ENCODE measurements at places on chromosomes 5 and 9.

- no peak for DNase-seq
These were observed 11.3 kb downstream of the KLF9 start for GRCh38 chr9:70403166-70403565.

GRCh38 chr5:65263321-65263720, 218.4 kb downstream of the ADAMTS6 start:
- no peak for DNase-seq

GRCh38 chr9:94675008-94675881, 35.9 kb upstream of the FBP1 start:
- DNase-seq, result no peak

GRCh38 chr5:125112196-125112595, 365.8 kb upstream of the ZNF608 start:
- DNase-seq, result no peak

- no peak for DNase-seq
These were observed 7.7 kb downstream of the HNRNPK start for GRCh38 chr9:83972286-83972685.

GRCh38 chr5:41010572-41010971, 60.6 kb downstream of the MROH2B start:
- DNase-seq, result no peak

DNA sequence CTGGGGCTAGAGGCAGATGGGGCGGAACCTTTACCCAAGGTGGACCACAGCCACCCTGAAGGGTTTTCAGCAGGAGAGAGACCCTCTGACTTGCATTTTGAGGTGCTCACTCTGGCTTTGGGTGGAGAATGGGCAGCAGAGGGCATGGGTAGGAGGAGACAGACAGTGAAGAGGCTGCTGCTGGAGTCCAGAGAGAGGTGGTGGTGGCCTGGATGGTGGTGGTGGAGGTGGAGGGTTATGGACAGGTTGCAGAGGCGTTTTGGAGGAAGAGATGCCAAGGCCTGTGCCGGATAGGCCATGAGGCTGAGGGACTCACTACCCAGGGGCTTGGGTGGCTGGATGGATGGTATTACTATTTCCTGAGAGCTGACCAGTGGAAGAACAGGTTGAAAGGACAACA, 46.1 kb upstream of the CDKN2AIPNL start:
- DNase-seq, result no peak

DNA sequence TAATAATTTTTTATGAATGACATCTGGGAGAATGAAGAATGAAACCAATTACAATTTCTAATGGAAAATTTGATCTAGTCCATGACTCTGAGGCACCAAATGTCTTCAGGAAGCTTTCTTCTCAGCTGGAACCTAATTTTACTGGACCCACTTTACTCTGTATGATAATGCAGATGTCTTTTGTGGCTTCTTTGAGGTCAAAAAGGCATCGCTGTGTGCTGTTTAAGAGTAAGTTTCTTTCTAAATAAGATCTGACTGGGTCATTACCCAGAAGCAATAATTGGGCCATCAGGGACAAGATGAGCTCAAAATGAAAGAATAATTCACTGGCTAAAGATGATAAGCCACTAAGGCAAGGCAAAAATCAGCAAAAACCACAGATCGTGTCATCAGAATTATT, 633.4 kb downstream of the PSAT1 start:
- DNase-seq, result no peak

GRCh38 chr9:35161713-35162604, at the start of gene UNC13B:
Gene UNC13B (plus strand): TSS chr9:35162009. CDS start chr9:35162284, 275 bp downstream.
- peak; percentile 97 for DNase-seq

DNA sequence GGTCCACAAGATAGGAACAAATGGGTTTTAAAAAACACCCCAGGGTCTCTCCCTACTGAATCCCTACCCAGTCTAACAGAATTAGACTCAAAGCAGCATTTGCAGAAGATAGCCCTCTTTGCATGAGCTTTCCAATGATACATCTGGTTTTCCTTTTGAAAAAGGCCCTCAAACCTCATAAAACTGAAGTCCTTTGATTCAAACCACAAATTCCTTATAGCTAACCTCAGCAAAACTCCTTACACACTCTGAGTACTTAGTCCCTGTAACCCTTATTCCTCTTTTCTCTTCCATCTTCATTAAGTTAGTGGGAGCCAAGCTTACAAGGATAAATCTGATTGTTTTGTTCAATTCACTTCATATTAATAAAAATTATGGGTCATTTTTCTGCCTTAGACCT, 90.5 kb upstream of the TNC start:
- no peak for DNase-seq

DNA sequence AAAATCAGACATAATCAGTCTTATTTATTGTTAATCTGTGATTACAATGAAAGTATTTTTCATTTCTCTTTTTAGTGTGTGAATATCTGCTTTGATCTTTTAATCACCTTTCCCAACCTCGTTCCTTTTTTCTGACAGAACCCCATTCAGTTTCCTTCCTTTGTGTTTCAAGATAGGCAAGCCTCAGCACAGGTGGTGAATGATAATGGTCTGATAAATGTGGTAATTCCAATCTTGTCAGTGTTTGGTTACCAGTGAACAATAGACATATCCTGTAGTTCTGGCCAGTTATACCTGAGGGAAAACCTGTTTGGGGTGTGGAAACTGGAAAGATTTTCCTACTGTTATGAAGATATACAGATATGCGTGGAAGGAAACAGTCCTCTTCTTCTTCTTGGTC, 13.5 kb downstream of the STX17 start:
- no peak for DNase-seq

DNA sequence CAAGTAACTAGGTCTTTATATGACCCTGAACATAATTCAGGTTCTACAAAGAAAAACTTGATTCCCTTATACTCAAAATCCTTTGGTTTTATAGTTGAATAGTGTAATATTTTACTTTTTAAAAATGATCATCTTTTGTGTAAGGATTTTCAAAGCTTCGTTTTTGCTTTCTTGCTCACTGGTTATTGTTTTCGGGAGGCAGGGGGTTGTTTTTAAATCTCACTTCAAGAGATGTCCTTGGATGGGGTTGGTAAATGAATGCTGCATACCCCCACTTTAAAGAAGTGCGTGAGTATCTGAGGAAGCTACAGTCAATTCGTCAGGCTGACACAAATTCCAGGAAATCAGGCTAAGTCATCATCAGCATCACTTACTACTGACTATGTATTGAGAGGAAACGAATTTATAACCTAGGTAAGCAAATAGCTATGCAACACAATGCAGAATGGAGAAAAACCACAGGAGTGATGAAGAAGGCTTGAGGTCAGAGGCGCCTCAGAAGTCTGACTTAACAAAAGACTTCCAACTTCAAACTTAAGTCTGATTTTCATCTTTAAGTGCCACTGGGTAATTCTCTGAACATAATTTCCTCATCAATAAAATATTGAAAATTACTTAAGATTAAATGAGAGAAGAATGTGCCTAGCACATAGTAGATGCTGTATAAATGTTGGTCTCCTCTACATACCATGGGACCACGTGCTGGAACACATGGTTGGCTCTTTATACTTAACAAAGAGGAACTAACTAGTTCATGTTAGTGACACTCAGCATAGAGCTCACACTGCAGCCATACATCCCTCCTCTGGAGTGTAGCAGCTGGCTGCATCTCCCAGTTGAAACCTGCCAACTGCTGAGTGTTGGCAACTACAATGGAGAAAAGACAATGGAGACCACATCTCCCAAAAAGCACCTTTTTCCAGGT, 106.0 kb upstream of the KIF2A start:
- DNase-seq, result no peak

DNA sequence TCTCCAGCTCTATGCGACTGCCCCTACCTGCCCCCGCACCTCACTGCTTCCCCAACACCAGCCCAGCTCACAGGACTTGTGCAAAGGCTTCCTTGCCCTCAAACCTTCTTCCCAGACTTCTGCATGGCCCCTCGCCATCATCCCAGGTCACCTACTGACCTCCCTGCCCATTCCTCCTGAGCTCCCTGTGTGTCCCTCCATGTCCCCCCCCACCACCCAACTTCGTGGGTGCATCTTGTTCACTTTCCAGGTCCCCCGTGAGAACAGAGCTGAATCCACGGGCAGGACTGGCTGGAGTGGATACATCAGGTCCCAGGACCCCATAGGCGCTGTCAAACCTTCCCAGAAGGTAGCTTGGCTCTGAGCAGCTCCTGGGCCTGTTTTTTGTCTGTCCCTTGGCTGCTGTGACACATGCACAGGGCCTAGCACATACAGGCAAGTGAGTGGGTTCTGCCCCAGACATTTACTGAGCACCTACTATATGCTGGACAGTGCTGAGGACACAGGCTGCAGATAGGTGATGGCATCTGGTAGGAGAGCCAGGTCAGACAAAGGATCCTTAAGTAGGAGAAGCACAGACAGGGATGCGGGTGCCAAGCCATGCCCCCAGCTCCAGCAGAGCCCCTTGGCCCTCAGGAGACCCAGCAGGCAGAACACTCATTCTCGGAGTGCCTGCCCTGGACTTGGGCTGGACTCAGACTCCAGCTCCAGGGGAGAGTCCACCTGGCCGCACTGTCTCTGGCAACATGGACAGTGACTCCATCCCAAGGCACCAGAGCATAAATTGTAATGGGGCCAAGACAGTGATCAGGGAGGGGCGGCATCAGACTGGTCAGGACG, 15.0 kb downstream of the NINJ1 start:
- no peak for DNase-seq

DNA sequence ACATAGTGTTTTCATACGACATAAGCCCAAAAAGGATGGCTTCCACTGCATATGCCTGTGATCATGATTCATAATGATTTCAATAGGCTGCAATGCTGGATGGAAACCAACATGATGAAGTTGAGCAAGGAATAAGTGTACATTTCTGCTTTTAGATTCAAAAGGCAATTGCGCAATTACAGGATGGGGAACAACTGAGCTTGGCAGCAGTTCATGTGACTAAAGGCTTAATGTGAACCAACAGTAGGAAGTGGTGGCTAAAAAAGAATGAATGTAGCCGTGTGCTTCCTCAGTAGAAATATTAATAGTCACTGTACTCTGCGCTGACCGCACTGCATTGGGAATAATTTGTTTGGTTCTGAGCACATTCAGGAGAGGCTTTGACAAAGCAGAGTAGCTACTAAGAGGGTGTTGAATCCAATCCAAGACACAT, 51.2 kb downstream of the SLC1A3 start:
- no peak for DNase-seq

DNA sequence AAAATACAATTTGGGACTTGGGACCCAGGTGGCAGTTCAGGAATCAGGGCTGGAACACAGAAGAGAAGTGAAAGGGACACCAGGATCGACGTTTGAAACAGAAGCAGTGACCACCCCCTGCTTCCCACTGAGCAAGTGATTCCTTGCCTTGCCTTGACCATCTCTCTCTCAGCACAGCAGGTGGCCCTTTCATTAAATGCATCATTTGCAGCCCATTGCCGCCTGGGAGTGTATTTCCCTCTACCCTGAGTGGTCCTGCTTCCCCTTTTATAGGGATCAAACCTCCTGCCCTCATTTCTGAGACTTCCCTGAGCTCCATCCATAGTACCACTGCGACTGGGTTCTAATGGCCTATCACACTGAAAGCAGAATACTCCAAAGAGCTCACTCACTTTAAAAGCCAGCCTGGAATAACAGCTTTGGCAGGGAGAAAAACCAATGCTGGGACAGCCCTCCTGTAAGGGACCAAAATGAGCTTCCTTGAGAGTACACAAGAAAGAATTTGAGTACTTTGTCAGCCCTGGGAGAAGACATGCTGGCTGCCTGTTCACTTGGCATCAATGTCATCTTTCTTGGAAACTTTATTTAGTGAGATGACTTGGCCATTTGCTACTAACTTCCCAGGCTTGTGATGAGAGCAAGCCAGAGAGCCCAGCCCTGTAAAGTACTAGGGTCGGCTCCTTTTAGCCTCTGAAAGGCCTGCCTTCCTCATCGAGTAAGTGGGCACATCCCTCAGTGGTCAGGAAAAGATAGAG, 149.7 kb downstream of the SLIT3 start:
- DNase-seq, result no peak

DNA sequence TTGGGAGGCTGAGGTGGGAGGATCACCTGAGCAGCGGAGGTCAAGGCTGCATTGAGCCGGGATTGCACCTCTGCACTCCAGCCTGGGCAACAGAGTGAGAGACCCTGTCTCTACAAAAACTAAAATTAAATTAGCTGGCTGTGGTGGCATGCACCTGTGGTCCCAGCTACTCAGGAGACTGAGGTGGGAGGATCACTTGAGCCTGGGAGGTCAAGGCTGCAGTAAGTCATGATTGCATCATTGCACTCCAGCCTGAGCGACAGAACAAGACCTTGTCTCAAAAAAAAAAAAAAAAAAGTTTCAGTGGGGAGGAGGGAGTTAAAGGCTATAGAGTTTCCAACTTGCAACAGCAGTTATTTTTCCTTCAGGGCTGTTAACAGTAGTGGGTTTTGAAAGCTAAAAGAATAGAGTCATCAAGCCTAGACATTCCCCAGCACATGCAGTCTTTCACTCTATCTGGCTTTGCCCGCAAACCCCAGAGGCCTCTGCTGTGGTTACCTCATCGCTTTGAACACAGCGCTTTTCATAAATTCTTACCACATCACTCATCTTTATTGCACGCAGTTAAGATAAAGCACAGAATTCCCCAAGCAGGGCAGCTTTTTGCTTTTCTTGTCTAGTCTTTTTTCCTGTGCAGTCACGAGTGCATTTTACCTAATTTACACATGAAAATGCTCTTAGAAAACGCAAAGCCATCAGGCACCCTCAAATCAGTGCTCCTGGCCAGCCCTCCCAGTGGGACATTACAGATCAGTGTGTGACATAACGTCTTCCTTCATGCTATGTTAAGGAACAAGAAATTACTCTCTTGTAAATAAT, 8.7 kb upstream of the SLC2A8 start:
- no peak for DNase-seq

DNA sequence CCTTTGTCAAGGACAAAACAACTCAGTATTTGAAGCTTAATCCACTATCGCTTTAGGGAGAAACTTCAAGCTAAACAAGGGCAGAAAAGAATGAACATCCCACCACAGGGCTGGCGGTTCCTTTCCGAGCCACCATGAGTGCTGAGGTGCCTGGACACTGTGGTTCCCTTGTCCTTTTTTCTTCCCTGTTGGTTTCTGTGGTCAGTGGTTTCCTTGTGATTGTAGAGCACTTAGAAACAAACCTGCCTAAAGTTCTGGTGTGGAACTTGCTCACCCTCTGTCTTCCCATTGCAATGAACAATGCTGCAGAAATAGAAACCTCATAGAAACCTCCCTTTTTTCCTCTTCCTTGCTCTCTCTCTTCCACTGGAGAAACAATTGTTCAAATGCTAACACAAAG, 79.3 kb upstream of the TBC1D2 start:
- DNase-seq, result no peak
